GM12878 (cell line): ENCODE measurements at places on chromosomes 2 and 18. TPM values are rescaled to one million over a fixed set of nuclear protein-coding genes. Genes with fewer than 3 reads are reported as not detected.
A peak's percentile ranks its signal among the peaks of the same experiment; 100 is the strongest.

DNA sequence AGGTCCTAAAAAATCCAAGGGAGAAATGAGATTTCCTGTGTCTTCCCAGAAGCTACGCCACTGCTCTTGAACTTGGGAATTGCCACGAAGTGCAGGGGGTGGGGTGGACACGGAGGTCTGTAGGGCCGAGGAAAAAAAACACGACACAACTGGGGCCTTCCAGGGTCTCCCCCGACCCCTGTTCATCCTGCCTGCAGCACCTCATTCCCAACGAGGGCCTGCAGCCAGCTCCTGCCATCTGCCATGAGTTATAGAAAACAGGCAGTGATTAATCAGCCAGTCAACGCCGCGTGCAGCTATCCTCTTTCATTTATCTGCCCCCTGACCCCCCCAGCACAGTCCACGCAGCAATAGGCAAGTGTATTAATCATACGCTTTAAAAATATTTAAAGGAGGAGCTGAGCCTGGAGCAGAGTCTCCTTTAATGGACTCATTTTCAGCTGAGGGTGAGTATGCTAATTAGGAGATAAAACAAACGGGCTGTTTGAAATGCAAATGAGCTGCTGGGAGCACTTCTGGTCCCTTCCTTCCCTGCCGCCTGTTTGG lies 209.9 kb downstream of the TFCP2L1 start:
- no peak overlapping the region for H3K27ac ChIP-seq
- no peaks in the 10 kb centered on the region for H3K27me3 ChIP-seq
- DNase-seq = peak; percentile 5
- no peaks in the 10 kb centered on the region for H3K36me3 ChIP-seq
- H3K4me3 ChIP-seq = no peak overlapping the region

DNA sequence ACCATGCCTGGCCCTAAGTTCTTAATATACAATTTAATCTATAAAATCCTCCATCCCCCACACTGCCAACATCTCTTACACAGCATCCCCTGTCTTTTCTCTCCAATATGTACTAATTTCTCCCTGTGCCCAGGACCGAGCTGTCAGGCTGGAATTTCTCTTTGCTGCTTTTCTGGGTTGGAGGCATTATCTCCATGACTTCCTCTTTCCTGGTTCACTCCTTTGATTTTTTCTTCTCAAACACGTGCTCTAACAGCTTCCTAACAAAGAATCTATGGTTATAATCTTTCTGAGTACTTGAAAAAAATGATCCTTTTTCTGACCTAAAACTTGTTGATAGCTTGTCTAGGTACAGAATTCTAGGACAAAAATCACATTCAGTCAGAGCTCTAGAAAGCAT lies 112.8 kb downstream of the C1D start:
- no peak overlapping the region for H3K27ac ChIP-seq
- H3K4me1 ChIP-seq = peaks cover 7% of the 10 kb centered on the region; the same call in 1 of the 2 replicates
- DNase-seq = no peak
- no peaks in the 10 kb centered on the region for H3K36me3 ChIP-seq

GRCh38 chr2:96493072-96493471 lies 12.1 kb downstream of the NEURL3 start:
- no peaks in the 10 kb centered on the region for H3K27me3 ChIP-seq
- peaks cover 11% of the 10 kb centered on the region; the same call in 1 of the 2 replicates for H3K4me1 ChIP-seq
- H3K4me3 ChIP-seq = no peak overlapping the region
- H3K36me3 ChIP-seq = no peaks in the 10 kb centered on the region
- H3K27ac ChIP-seq = no peak overlapping the region

- H3K4me3 ChIP-seq = peak overlapping the region; percentile 65
- H3K36me3 ChIP-seq = no peaks in the 10 kb centered on the region
- H3K27me3 ChIP-seq = peaks cover 6% of the 10 kb centered on the region
- DNase-seq = no peak
These were observed 327 bp downstream of the LTBP1 start for GRCh38 chr2:32947076-32947483.

The C2orf80 gene
- total RNA-seq = not detected in 2 replicates

The KCNG2 gene
- total RNA-seq = not detected in 2 replicates

The SERPINB4 gene
- total RNA-seq = not detected in 2 replicates
